Sigmoid colon (tissue), 7 donors: ENCODE measurements at places on chromosomes 6 and 20. TPM values are rescaled to one million over a fixed set of nuclear protein-coding genes. Genes with fewer than 3 reads are reported as not detected.

XKR7 gene
- not detected for polyA plus RNA-seq

RAMACL gene
- not detected for polyA plus RNA-seq

CNBD2 gene
- 6.2 TPM for polyA plus RNA-seq

ANGPT4 gene
- polyA plus RNA-seq: not detected

POFUT1 gene
- 7.2 TPM for polyA plus RNA-seq

SEL1L2 gene
- not detected for polyA plus RNA-seq

MMP24 gene
- polyA plus RNA-seq: under 0.01 TPM

TPD52L1 gene
- 21.8 TPM for polyA plus RNA-seq
